Body of pancreas (tissue), 4 donors: ENCODE measurements at places on chromosomes 6 and 20. TPM values are rescaled to one million over a fixed set of nuclear protein-coding genes. Genes with fewer than 3 reads are reported as not detected.

GNMT gene
- 630 TPM for total RNA-seq

RNGTT gene
- total RNA-seq: 9.9 TPM

RHAG gene
- total RNA-seq: not detected

- no peak for DNase-seq
Observed at GRCh38 chr20:14883324-14883723, 545.9 kb upstream of the FLRT3 start.

- DNase-seq: no peak
Observed at GRCh38 chr6:11313207-11313606, 80.7 kb upstream of the NEDD9 start.

DNA sequence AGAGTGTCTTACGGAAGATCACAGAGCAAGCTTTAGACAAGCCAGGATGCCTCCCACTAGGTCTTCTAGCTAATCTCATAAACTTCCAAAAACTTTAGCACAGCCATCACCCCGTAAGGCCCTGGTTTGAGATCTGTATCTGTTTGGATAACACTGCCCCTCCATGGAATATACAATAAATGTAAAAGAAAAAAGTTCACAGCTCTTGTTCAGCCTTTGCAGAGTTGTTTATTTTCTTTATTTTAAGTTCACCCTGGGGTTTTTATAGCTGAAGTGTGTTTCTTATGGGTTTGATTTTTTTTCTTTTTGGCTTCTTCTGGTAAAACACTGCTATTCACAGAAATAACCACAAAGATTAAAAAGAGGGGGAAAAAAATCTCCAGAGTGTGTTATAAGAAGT, 125.6 kb downstream of the EYA2 start:
- no peak for DNase-seq

DNA sequence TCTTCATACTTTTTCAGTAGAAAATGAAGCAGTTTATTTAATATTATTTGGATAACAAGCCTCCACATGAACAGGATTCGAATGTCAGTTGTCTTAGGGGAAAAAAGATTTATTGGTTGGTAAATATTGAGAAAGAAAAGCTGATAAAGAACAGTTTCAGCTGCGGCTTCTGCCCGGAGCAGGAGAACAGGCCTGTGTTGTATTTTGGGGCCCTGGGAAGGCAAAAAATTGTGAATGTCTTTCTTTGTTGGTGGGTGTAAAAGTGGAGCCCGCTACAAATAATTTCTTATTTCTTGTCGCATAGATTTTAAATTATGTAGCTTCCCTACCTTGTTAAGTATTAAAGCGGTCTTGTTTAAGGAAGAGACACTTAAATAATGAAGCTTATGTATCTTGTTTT, 90.5 kb upstream of the PAX1 start:
- DNase-seq: no peak
